A549 treated with CORT108297 at 1 μM for 4 hours (cell line): ENCODE measurements at places on chromosomes 13 and 19. TPM values are rescaled to one million over a fixed set of nuclear protein-coding genes. Genes with fewer than 3 reads are reported as not detected.

Gene DIAPH3
- total RNA-seq = 6.7 to 10.1 TPM (median 8.3 TPM) in 5 replicates

Gene ABHD8
- total RNA-seq = 2.2 to 3.9 TPM (median 3.5 TPM) in 5 replicates

Gene ATCAY
- total RNA-seq = 0.07 to 0.21 TPM (median 0.13 TPM) in 5 replicates

Gene ZNF578
- total RNA-seq = not detected in 5 replicates

Gene SPACA4
- total RNA-seq = 0.20 TPM in 1 of 5 replicates, not detected in the others

Gene PLIN5
- total RNA-seq = 0.10 to 0.34 TPM (median 0.26 TPM) in 3 of 5 replicates, not detected in the others

Gene HCST
- total RNA-seq = 0.28 to 0.76 TPM (median 0.62 TPM) in 4 of 5 replicates, not detected in the other

Gene EML2
- total RNA-seq = 19.2 to 28.2 TPM (median 25.7 TPM) in 5 replicates

Gene CBARP
- total RNA-seq = 2.3 to 4.9 TPM (median 4.5 TPM) in 5 replicates

Gene RAB3D
- total RNA-seq = 2.7 to 3.9 TPM (median 3.1 TPM) in 5 replicates

Gene KLK12
- not detected in 5 replicates for total RNA-seq

Gene ELSPBP1
- not detected in 5 replicates for total RNA-seq

Gene GPR12
- total RNA-seq = not detected in 5 replicates

Gene SLC7A9
- 0.27 to 0.76 TPM (median 0.44 TPM) in 5 replicates for total RNA-seq

Gene SRRM5
- total RNA-seq = 0.65 to 1.3 TPM (median 0.76 TPM) in 5 replicates
